ENCODE measurements at places on chromosomes 16 and 17.

DNA sequence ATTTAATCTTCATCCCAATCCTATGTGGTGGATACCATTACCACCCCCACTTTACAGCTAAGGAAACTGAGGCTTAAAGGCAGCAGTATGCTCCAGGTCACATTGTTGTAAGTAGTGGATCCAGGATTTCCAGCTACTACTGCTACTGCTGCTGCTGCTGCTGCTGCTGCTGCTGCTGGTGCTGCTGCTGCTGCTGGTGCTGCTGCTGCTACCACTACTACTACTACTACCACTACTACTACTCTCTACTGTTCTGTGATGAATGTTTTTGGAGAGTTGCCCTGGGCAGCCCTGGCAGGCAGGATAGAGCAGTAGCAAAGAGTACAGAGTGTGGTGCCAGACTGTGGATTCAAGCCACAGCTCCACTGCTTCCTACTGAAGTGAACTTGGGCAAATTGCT is 49.3 kb upstream of the SLC12A3 start:
- no peak for DNase-seq

DNA sequence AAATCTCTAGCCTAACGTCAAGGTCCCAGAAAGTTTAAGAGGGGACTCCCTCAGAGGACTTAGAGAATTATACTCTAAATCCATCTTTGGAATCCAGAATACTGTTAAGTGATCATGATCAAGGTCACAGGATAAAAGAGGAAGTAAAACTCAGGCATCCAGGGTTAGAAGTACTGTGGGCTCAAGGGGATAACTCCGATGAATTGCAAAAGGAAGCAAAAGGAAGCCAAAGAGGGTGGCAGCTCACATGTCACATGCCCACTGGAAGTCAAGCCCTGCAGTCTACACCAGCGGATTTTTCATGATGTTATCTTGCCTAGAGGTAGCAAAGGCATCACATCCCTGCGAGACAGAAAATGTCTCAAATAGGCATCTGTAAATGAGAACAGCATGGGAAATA is 3.8 kb downstream of the ZNF821 start:
- no peak for DNase-seq

DNA sequence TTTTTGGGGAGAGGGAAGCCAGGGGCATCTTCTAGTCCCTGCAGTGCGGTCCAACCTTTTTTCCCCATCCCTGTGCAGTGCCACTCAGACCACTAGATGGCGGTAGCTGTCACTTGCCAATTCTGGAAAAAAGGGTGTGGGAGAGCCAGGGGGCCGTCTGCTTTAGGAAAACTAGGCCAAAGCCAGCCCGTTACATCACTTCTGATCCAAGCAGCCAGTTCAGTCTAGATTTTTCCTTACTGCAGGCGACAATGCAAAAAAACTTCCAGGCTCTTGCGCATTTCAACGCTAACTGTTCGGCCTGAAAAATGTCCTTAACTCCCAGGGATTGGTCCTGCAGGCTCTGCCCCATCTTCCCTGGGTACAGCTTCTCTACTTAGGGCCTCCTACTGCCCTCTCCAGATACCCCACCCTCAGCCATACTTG is 69.2 kb upstream of the CES5A start:
- DNase-seq: peak; percentile 13

DNA sequence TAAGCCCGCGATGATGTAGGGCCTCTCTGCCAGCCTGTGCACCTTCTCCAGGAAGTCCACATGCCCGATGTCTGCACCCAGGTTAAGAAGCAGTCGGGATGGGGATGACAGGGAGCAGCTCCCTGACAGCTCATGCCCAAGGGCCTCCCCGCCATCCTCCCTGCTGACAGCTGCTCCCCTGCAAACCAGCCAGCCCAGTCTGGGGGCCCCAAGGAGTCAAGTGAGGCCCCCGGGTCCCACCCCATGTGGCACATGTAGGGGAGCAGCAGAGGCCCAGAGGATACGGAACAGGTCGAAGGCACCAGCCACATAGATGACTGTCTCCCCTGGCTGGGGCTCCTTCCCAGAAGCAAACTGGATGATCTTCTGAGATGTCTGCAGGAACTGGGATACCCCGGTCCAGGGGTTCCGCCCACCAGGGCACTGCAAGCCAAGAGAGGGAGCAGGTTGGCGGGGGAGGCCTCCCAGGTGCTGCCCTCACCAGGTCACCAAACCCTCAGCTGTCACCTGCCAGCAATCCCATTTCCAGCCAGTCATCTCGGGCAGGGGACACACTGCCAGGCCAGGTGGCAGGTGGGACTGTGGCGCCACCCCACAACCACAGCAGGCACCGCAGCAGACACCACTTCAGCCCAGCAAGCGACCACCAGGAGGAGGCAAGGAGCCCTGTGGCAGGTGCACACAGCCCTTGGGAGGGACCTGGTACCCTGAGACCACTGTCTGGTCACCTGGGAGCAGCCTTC is 4.6 kb downstream of the PCYT2 start:
- no peak for DNase-seq

DNA sequence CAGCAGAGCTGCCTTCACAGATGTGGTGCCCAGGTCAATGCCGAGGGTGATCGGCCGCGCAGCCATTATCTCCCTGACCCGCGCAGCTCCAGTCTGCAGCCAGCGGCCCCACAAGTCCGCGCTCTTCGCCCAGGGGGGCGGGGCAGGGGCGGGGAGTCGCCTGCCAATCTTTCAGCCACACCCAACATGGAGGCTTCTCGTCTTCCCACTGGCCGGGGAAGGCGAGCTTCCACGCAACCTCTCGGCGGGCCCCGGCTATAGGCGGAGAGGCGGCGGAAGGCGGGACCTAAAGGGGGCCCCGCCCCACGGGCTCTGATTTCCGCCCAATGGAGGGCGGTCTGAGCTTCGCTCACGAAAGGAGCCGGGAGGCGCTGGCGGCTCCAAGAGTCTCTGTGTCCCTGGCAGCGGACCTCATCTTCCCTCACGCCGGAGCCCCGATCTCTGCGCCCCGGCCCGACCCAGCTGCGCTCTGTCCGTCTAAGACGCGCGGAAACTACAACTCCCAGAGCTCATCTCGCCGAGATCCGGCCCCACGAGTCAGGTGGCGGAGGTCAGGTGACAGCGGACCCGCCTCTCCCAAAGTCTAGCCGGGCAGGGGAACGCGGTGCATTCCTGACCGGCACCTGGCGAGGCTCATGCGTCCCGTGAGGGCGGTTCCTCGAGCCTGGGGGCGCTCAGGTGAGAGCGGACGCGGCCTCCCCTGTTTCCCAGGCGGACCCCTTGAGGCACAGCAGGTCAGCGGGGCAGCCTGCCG is at the start of the genes CTNS and SHPK:
TSS of gene CTNS (plus strand) at position 607 of the 754 bp plus-strand sequence. CDS start 3,447 bp downstream, outside the sequence.
TSS of gene SHPK (minus strand) at position 97 of the 754 bp plus-strand sequence. CDS start at position 66, 31 bp downstream.
- peak; percentile 89 for DNase-seq

- DNase-seq: no peak
Observed at GRCh38 chr16:10880594-10881452, 3.8 kb downstream of the CIITA start.

GRCh38 chr17:80428363-80428762 is 13.4 kb downstream of the ENDOV start:
- no peak for DNase-seq

DNA sequence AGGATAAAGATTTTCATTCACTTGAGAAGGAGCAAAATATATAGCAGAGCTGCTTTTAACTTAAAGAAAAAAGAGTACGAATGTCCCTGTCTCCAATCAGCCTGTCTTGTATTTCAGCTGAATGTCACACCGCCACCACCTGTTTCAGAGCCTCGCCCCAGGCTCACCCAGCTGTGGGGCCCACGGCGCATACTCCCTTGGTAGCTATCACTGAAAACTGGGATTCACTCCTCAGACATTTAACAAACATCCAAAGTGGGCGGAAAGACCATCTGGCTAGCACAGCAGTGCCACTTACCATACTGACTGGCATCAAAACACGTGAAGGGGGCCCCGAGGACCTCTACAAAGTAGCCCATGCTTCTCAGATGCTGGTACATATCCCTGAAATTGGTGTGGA is 25.4 kb upstream of the SLC38A8 start:
- no peak for DNase-seq

DNA sequence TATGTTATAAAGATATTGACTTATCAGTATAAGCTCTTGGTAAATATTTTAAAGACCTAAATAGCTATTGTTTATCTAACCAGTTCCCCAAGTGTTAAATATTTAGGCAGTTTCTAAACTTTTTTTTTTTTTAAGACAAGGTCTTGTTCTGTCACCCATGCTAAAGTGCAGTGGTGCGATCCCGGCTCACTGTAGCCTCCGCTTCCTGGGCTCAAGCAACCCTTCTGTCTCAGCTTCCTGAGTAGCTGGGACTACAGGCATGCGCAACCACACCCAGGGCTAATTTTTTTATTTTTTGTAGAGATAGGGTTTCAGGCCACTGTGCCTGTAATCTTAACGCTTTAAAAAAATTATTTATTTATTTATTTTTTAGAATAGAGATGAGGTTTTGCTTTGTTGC is 43.5 kb downstream of the SNX29 start:
- DNase-seq: no peak

GRCh38 chr16:67546761-67547422 is 15.4 kb upstream of the CTCF start:
- peak; percentile 81 for DNase-seq
